ENCODE measurements at places on chromosomes 5 and 9.

DNA sequence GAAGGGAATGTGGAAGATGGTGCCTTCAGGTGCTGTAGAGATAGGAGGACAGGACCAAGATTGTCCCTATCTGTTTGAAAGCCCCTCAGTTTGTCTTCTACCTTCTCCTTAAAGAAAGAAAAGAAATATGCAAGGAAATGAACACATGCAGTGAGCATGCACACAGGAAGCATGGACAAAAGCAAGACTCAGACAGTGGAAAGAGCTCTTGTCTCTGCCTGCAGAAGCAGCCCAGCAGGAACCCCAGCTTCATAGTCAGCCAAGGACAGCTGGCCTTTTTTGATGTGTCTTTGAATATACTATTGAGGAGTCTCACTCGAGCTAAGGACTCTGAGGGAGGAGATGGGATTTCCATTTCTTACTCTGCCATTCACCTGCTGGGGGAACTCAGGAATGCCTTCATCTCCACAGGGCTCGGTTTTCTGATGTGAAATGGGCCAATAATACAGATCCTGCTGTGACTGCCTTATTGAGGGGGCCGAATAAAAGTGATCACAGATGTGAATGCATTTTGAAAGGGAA, 132.5 kb upstream of the ADRA1B start:
- DNase-seq = no peak

DNA sequence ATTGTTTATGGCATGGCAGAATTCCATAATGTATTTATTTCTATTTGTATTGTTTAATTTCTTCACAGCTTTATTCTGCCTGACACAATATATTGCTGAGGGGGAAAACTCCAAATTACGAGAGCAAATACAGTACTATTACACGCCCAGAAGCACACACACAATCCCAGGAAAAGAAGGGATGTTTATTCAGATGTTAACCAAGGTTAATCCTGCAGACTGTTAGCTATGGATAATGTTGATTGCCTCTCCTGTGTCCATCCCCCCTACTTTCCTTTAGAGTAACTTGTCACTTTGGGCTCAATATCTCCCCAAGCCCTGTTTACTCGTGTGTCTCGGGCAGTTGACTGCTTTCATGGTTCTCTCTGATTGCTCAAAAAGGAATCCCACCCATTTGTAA, 84.2 kb upstream of the ERCC6L2 start:
- DNase-seq = no peak

GRCh38 chr5:74031536-74031935, 405.5 kb downstream of the ARHGEF28 start:
- no peak for DNase-seq

GRCh38 chr5:177018341-177018740, 4.2 kb upstream of the ZNF346 start:
- no peak for DNase-seq

- no peak for DNase-seq
These were observed 85.9 kb upstream of the SIMC1 start for GRCh38 chr5:176152191-176152929.

DNA sequence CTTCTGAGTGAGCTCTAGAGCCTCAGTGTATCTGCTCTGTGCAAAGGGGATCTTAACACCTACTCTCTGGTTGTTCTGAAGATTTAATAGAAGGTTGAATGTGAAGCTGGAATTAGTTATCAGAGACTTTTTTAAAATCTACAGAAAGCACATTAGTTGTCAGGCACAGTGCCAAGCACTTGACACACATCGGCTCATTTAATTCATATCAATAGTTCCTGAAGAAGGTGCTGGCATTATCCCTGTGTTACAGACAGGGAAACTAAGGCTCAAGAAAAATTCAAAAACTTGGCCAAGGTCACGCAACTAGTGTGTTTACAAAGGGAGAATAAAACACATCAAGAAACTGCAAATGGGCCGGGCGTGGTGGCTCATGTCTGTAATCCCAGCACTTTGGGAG, 80.2 kb downstream of the FGF18 start:
- DNase-seq = no peak

DNA sequence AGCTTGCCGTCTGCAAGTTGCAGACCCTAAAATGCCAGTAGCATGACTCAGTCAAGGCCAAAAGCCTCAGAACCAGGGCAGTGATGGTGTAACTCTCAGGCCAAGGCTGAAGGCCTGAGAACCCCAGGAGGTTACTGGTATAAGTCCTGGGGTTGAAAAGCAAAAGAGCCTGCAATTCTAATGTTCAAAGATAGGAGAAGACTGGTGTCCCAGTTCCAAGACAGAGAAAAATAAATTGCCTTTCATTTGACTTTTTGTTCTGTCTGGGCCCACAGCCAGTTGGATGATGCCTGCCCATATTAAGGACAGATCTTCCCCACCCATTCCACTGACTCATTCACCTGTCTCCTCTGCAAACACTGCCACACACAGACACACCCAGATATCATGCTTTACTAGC, 673.2 kb downstream of the CDH18 start:
- DNase-seq = no peak

- DNase-seq = no peak
These were observed 1114.0 kb downstream of the PTPRD start for GRCh38 chr9:9498846-9499245.

- DNase-seq = no peak
These were observed 4.1 kb downstream of the DNAJB5 start for GRCh38 chr9:34993502-34994259.

- no peak for DNase-seq
These were observed 28.4 kb downstream of the TENT2 start for GRCh38 chr5:79640571-79641055.

- no peak for DNase-seq
These were observed 91.6 kb downstream of the ANKH start for GRCh38 chr5:14779975-14780374.

DNA sequence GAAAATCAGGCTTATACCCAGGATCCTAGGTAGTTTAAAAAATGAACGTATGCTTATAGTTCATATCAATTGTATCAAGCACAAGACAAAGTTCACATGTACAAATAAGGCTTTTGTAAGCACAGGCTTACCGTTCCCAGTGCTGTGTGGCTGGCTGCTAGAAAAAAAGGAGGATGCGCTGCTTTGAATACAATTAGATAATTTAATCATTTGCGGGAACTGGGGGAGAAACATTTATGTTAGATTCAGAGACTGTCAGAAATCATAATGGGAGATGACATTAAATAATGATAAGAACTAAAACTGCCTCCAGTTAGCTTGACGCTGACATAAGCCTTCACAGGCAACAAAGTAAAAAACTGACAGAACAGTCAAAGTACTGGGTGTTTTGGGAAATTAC, 93.2 kb downstream of the FNBP1 start:
- no peak for DNase-seq

DNA sequence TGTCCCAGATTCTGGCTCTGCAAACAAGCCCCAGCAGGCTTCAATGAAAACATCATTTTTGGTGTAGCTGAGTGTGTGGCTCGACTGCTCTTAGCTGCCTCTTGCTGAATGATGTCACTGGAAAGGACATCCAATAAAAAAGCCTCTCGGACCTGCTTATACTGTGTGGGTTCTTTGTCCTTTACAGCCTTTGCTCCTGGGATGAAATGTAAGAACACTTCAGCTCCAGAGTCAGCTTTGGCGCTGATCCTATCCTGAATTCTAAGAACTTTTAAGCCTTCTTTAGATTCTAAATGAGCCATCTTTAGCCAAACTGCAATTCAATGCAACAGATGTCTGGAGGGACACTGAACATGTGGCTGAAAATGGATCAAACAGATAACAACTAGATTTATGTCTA, 404.6 kb upstream of the C9orf72 start:
- DNase-seq = no peak

GRCh38 chr9:89452561-89452960, 45.4 kb downstream of the SEMA4D start:
- DNase-seq = no peak

- DNase-seq = no peak
These were observed 261.6 kb downstream of the ARRDC3 start for GRCh38 chr5:91121347-91121993.

DNA sequence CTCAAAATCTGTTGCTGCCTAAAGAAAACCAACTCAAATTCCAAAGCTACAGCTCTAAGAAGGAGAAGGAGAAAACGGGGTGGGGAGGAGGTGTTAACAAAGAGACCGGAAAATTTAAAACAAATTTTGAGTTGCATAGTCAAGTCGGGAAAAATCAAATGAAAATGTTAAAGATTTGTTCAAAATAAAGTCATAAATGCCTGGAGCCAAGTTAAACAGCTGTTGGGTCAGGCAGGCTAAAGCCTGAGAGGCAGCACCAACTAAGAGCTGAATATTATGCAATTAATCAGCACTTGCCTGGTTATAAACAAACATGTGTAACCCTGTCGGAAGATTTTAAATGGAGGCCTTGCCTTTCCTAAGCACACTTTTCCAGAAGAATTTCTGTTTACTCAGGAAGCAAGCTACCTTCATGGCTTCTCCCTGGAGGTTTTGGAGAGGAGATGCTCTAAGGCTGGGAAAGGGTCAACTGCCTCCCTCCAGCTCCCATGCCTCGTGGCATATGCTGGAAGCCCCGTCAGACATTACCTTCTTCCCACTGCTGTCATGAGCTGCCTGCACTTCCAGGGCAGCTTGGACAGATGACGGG, 270.5 kb downstream of the DMRT2 start:
- no peak for DNase-seq

GRCh38 chr5:102218159-102218558, 77.9 kb downstream of the SLCO4C1 start:
- DNase-seq = no peak

Data from Karpas-422 (cell line).